ENCODE measurements at places on chromosomes 2 and 18.
A peak's percentile ranks its signal among the peaks of the same experiment; 100 is the strongest.

DNA sequence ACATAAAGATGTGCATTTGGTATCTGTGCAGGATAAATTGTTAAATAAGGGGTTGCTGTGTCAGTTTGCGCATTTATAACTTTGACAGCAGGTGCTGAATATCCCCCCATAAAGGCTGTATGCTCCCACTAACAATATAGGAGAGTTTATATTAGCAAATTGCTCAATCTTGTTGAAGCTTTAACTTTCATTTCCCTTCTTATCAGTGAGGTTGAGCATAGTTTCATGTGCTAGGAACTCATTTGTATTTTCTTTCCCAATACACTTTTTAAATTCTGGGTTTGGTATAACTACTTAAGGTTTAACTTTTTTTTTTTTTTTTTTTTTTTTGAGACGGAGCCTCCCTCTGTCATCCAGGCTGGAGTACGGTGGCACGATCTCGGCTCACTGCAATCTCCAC is 89.0 kb downstream of the FAM117B start:
- DNase-seq, result no peak

- DNase-seq, result peak; percentile 91
Measured at GRCh38 chr18:3623769-3624545, 174.0 kb downstream of the TGIF1 start.

- DNase-seq, result peak; percentile 88
Measured at GRCh38 chr2:27720004-27720551, 51.4 kb upstream of the MRPL33 start.

GRCh38 chr2:9984871-9985480 is 33.5 kb downstream of the GRHL1 start:
- DNase-seq, result no peak

GRCh38 chr2:218398437-218399390 is 954 bp upstream of the CTDSP1 start:
- no peak for DNase-seq

DNA sequence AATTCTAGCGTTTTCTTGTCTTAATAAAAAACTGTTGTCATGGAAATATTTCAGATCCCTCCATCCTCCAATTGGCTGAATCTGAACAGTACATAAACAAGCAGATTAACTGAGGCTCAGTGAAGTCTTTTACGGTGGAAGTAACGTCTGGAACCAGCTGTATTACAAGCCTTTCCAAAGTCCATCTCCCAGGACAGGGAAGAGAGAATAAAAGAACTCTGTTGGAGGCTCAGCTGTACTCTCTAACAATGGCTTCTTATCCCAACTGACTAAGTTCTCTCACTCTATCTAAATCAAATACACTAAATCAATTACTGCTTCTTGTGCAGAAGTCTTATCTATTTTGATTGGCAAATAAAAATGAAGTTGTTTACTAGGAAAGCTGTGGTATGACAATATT is 19.9 kb upstream of the NEDD4L start:
- no peak for DNase-seq

DNA sequence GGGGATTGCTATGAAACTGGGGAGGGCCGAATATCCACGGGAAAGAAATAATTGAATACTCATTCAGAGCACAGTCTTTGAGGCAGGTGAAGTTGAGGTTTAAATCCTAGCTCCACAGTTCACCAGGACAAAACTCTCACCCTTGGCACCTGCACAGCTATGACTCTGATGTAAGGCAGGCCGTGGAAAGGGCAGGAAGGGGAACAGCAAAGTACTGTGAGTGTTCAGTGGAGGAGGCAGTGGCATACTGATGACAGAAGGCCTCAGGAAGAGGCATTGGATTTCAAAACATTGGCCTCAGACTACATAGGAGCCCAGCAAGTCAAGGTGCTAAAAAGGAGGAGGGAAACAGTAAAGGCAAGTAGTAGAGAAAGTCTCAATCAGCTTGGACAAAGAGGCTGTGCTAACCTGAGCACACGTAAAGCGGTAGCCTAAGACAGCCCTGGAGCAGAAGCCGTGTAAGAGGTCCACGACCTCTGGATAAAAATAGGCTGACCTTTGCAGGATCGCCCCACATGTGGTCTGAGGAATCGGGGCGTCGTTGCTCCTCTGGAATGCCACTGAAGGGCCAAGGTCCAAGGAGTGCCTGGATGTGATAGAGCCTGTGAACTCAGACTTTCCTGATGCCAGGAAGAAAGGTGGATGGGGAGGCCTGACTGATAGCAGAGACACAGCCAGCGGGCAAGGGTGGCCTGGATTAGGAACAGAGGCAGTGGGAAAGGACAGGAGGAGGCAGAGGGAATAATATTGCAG is 243.6 kb downstream of the PID1 start:
- no peak for DNase-seq
